ENCODE measurements at places on chromosomes 11 and 22.

- peak; percentile 17 for DNase-seq
Measured at GRCh38 chr11:1226226-1226985, 3.5 kb downstream of the MUC5B start.

- peak; percentile 13 for DNase-seq
Measured at GRCh38 chr11:107741044-107741823, 29.4 kb upstream of the SLN start.

DNA sequence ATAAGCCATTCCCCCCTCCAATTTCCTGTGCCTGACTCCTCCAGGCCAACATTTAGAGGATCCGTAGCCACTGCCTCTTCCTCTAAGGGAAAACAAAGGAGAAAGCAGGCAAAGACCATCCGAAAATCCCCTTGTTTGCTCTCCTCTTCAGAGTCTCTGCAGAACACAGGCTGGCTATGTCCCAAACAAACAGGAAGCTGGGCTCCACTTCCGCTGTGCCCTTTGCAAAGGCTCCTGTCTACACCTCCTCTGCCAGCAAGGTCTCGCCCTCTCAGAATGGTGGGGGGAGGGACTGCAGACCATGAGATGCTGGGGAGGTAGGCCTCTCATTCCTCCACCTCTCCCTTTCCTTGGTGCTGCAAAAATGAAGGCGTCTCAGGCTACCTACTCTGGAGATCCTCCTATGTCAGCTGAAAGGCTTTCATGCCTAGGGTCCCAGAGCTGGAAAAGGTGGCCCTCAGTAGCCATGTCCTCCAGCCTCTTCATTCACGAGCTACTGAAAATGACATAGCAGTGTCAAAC is 596.2 kb downstream of the BUD13 start:
- DNase-seq = no peak

GRCh38 chr22:42283278-42284201 is 13.1 kb upstream of the TCF20 start:
- DNase-seq = no peak

DNA sequence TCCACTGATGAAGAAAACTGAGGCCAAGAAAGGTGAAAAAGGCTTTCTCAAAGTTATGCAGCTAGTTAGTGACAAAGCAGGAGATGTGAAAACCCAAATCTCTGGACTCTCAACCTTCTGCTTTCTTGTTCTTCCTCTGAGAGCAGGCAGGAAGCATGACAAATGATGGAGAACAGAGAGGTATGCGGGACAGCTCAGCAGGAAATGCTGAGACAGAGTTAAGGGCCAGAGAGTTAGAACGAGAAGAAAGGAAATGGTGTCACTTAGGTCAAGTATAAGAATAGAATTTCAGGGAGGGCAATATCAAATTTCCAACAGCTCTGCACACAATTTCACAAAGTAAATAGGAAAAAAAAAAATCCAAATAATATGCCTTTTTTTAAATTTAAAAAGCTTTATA is 67.6 kb upstream of the ARHGAP42 start:
- no peak for DNase-seq

DNA sequence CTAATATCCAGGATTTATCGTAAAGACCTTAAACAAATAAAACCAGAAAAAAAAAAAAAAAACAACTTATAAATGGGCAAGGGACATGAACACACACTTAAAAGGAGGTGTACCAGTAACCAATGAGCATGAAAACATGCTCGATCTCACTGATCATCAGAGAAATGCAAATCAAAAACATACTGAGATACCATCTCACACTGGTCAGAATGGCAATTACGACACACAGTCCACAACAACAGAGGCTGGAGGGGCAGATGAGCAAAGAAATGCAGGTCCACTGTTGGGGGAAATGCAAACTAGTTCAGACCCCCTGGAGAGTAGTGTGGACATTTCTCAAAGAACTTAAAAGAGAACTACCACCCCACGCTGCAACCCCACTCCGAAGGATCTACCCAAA is 13.2 kb downstream of the RGL4 start:
- DNase-seq = no peak

DNA sequence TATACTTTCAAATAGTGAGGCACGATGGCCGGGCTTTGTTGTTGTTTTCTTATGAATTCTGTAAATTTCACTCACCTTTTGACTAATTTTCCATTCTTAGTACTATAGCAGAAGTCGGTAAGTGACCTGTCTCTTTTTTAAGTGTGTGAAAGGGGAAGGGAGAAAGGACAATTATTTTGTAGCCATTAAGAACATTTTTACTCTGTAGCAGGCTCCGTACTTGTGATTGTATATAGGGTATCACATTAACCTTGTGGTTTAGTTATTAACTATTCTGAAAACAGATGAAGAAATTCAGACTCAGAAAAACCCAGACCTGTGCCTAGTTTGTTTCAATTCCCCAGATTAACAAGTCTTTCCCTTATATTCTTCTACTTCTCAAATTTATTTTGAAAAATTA is 78.7 kb downstream of the CASP12 start:
- no peak for DNase-seq

- DNase-seq = no peak
Measured at GRCh38 chr11:57732661-57733060, 8.6 kb upstream of the SELENOH start.

DNA sequence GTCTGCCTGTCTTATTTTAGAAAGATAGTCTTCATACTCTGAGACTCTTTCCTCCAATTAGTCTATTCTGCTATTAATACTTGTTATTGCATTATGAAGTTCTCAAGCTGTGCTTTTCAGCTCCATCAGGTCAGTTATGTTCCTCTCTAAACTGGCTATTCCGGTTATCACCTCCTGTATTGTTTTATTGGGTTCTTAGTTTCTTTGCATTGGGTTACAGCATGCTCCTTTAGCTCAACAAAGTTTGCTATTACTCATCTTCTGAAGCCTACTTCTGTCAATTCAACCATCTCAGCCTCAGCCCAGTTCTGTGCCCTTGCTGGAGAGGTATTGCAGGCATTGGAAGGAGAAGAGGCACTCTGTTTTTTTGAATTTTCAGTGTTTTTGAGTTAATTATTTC is 21.0 kb upstream of the OR5AK2 start:
- DNase-seq = no peak

DNA sequence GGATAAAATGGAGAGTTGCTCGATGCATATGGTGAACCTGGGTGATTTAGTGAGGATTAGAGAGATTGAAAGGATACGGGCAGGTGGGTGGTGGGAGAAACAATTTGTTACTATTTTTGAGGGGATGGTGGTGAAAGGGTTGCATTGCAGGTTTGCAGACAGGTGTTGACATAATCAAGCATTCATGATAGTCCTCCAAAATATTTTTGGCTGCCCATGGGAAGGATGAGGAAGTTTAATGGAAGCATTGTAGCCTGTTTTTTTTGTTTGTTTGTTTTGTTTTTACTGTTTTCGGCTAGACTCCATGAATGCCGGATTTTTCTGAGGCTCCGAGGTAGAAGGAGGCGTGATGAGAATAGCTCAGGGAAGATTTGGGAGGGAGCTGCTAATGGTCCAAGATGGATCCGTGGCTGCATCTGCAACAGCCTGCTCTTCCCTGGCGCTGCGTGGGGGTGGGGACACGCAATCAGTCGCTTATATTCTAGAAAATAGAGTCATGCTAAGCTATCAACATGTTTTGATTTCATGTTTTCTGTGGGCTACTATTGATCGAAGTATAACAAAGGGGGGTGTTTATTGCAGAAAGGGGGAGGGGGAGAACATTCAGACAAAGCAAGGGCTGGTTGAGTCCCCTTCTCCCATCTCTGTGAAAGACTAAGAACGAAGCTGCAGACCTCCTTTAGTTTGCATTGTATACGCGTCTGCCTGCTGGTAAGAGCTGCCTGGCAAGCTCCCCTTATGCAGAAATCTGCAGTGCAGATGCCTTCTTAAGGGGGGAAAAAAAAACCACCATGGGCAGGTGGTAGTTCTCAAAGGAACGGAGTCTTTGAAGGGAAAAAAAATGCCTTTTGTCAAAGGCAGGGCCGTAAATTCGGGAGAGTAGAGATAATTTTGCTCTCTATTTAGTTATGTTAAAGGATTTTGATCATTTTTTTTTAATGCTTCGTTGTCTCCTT is 1.0 kb downstream of the RTN3 start:
- peak; percentile 48 for DNase-seq

GRCh38 chr11:113519989-113520613 is 44.9 kb upstream of the DRD2 start:
- DNase-seq = no peak

DNA sequence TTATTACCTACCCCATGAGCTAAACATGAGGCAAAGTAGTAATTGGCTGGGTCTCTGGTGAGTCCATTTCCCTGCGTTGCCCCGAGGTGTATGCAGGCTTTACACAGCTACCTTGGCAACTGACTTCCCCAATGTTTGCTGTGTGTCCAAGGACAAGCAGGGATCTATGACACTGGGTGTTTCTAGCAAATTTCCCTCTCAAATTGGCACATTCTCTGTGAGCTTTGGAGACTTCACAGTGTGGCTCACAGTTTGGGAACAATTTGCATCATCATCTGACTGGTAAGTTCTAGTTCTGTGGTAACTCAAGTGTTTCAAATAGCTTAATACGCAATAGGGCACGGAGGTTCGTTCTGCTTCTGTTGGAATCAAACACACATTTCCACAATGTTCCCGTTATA is 12.5 kb downstream of the NNMT start:
- no peak for DNase-seq

- DNase-seq = no peak
Measured at GRCh38 chr11:96303980-96304379, 39.0 kb downstream of the MAML2 start.

- DNase-seq = no peak
Measured at GRCh38 chr11:117584056-117584830, 212.8 kb downstream of the DSCAML1 start.

GRCh38 chr11:128095466-128095981 is 491.8 kb downstream of the ETS1 start:
- no peak for DNase-seq

DNA sequence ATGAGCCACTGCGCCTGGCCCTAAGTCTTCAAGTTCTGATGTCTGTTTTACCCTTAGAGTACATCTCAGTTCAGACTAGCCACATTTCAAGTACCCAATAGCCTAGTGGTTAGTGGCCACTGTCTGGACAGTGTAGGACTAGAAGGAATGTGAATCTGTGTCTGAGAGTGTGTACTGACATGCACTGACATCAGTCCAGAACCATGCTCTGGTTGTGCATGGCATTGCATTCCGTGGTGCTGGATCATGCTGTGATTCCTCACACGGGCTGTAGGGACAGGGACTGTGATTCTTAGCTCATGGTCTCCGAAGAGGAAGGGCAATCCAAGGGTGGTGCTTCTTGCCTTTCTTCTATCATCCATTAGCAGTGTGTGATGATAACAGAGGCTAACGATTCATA is 41.1 kb downstream of the AMOTL1 start:
- no peak for DNase-seq

- DNase-seq = no peak
Measured at GRCh38 chr11:35986947-35987346, 43.1 kb downstream of the LDLRAD3 start.

GRCh38 chr11:26837154-26837553 is 115.3 kb upstream of the SLC5A12 start:
- DNase-seq = no peak

DNA sequence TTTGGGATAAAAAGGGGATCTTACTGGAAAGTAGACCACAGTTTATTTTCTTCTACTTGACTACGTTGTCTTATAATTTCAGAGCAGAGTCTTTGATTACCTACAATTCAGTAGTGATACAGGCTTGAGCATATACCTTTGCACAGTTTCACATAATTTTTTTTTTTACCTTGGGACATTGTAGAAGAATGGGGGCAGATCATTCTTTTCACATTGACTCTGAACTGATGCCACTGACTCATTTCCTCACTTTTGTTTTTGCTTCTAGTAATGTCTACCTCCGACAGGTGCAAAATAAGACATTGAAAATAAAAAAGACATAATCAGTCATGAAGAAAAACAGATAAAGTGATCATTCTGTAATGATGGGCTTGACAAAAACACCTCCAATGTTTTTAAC is 688.3 kb upstream of the CHORDC1 start:
- no peak for DNase-seq

GRCh38 chr22:19152942-19153883 is 3.1 kb upstream of the GSC2 start:
- no peak for DNase-seq

- no peak for DNase-seq
Measured at GRCh38 chr22:43851979-43852307, 10.4 kb downstream of the SULT4A1 start.

GRCh38 chr22:48907591-48907990 is 920.1 kb downstream of the BRD1 start:
- no peak for DNase-seq

GRCh38 chr11:44620328-44620725 is 54.9 kb downstream of the CD82 start:
- peak; percentile 6 for DNase-seq

DNA sequence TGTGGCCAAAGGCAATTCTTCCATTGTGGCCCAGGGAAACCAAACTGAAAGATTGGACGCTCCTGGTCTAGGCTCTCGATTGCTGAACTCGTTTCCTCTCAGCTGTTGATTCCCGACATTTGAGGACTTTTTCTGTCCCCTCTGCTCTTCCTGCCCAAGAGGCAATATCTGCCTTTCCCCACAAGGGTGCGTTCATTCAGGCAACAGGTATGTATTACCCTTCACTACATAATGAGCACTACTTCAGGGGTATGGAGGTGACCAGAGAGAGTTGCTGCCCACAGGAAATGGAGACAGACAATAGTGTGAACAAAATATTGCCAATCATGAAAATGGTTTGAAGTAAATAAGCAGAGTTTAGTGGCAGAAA is 8.2 kb downstream of the PTH start:
- no peak for DNase-seq

- no peak for DNase-seq
Measured at GRCh38 chr11:17840101-17840548, 105.5 kb downstream of the KCNC1 start.

GRCh38 chr11:17653611-17654010 is 65.8 kb upstream of the MYOD1 start:
- DNase-seq = no peak

- DNase-seq = peak; percentile 76
Measured at GRCh38 chr11:114678125-114679036, at the start of gene NXPE2. Gene NXPE2 (plus strand): TSS chr11:114678527. CDS start chr11:114678576, 49 bp downstream.

GRCh38 chr11:1484695-1485503 is 1.7 kb downstream of the MOB2 start:
- no peak for DNase-seq

DNA sequence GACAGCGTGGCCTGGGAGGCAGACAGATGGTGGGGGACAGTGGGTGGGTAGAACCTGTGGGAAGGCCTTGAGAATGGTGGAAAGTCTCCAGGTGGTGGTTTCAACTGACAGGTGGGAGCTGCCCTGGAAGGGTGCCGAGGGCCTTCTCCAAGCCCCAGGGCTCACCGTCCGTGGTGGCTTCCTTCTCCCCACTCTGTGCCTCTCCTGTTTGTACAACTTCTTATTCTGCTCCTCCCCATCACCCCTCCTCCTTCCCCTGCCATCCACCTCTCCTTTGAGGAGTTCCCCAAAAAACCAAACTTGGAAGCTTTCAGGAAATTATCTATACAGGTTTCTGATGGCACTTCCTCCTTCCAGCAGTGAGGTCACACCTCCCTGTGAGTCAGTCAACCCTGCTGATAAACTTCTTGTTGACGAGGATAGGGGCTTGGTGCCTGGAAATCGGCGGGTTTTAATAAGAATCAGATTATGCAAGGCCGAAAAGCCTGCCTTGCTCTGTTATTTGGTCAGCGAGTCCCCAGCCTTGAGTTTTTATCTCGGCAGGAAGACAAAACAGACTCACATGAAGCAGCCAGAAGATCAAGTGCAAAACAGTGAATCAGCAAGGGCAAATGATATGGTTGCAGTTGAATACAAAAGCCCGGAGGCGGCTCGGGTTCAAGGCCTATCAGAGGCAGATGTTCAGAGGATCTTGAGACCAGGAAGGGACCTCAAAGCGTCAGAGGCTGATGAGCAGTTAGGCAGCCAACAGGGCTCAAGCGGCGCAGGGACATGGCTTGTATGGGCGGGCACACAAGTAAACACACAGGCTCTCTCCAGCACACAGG is 9.5 kb upstream of the ST3GAL4 start:
- no peak for DNase-seq
